ENCODE measurements at places on chromosomes 3 and 15.

GRCh38 chr3:117603097-117603496, 893.5 kb downstream of the TUSC7 start:
- DNase-seq, result no peak

- no peak for DNase-seq
Measured at GRCh38 chr3:194579091-194579606, 54.1 kb downstream of the TMEM44 start.

GRCh38 chr15:97692301-97693015, 268.0 kb upstream of the ARRDC4 start:
- DNase-seq, result no peak

GRCh38 chr15:48966595-48967301, 3.0 kb upstream of the SHC4 start:
- DNase-seq, result no peak

DNA sequence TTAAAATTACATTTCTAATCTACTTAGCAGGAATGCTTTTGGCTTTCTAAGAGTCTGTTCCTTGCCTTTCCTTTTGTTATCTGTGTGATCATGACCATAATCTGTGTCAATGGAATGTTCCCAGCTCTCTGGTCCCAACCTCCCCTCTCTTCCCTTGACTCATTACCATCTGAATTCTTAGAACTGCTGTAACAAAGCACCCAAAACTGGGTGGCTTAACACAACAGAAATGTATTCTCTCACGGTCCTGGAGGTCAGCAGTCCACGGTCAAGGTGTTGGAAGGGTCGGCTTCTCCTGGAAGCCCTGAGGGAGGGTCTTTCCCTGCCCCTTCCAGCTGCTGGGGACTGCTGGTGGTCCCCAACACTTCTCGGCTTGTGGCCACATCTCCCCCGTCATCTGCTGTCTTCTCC, 81.1 kb downstream of the LRRK1 start:
- no peak for DNase-seq

GRCh38 chr3:11558002-11558401, 85.7 kb downstream of the VGLL4 start:
- DNase-seq, result no peak

- DNase-seq, result no peak
Measured at GRCh38 chr3:42900226-42901072, 5.5 kb upstream of the ZNF662 start.

DNA sequence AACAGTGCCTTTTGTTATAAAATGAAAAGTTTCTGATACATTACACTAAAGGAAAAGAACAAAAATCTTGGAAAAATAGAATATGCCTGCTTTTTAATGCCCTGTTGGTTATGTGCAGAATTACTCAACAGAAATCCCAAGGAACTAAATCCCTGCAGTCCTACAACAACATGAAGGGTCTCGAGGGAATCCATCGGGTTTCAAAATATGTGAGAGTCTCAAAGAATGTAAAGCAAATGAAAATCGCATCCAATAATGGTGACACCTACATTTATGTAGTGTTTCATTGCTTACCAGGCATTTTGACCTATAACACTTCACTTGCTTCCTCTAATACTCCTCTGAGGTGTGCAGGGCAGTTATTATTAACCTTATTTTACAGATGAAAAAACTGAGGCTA, 411.3 kb downstream of the FOXP1 start:
- no peak for DNase-seq

DNA sequence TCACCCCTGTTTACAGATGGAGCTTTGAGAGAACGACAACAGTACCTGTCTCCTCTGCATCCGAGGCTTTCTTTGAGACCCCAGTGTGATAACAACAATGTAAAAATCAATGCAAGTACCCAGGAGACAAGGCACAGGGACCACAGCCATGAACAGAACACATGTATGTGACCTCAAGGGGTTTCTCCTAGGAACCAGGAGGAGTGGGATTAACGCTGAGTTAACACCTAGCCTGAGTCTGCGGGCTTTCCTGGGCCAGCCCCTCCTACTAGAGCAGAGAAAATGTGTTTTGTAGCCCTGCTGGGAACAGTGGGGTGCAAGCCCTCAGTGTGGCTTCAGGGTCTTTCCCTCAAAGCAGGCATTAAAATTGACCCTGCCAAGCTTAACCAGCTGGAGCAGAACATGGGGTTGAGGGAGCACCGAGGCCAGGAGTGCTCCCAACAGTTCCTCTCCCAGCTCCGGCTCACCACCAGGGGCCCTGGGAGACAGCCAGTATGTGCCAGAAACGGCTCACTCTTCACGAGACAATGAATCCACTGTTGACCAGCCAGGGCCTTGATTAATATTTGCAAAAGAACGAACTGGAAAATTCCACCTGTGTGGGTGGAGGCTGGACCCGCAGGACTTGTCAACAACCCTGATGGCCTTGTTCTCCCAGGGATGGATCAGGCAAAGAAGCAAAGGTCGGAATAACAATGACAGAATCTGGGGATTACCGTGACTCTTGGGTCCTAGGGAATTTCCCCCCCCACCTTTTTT, 3.6 kb downstream of the CHDH start:
- DNase-seq, result no peak

- no peak for DNase-seq
Measured at GRCh38 chr15:38701149-38701548, 136.5 kb upstream of the RASGRP1 start.

- DNase-seq, result no peak
Measured at GRCh38 chr3:197753263-197753662, 3.6 kb downstream of the FYTTD1 start.

GRCh38 chr15:84834229-84834955, 17.2 kb downstream of the ALPK3 start:
- no peak for DNase-seq

- DNase-seq, result no peak
Measured at GRCh38 chr15:67049351-67050044, 15.9 kb upstream of the SMAD3 start.

DNA sequence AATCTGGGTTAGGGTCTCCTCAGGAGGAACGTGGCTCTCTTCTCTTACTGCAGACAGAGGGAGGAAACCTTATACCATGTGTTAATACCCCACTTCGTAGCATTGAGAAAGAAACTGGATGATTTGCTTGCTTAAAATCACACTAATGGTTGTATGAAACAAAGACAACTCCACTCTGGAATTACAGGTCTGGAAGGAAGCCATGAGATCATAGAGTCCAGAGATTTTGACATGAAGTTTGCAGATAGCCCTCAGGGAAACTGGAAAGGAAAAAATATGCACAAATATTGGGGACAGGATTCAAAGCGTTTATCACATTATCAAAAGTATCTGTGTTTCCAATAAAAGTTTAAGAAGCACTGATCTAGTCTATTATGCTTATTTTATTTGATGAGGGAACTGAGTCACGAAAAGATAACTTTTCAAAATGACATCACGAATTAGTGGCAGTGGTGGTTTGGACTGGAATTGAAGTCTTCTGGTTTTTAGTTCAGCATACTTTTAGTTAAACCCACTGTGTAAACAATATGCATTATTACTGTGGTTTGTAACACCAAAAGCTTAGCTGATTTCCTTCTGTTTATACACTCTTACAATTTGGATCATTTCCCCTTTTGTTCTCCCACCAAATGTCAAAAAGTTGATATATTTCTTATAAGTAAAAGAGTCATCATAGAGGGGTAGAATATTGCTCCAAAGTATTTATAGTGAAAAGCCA, 16.8 kb downstream of the FGF7 start:
- no peak for DNase-seq

GRCh38 chr3:66270288-66270687, 49.5 kb downstream of the SLC25A26 start:
- DNase-seq, result no peak

GRCh38 chr3:113006359-113007056, 15.7 kb downstream of the GTPBP8 start:
- DNase-seq, result no peak

GRCh38 chr3:24943961-24944360, 449.3 kb upstream of the THRB start:
- no peak for DNase-seq

DNA sequence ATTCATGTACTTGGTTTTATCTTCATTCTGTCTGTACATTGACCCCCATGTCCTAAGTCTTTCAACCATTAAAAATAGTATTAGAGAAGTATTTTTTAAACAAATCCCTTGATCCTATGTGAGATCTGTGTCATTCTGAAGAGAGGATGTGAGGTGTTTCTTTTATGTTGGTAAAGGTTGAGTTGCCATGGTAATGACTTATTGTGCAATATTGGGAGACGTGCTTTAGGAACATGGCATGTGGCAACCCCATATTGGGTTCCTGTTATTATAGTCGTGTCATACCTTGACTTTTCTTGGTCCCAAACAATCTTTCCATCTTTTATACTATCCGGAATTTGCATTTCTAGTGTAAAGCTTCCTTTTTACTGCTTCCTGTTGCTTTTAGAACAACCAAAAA, 203.1 kb downstream of the KCNAB1 start:
- DNase-seq, result no peak

GRCh38 chr15:52200831-52201365, 9.7 kb upstream of the GNB5 start:
- no peak for DNase-seq
